ENCODE measurements at places on chromosomes 2 and 18.
A peak's percentile ranks its signal among the peaks of the same experiment; 100 is the strongest.

DNA sequence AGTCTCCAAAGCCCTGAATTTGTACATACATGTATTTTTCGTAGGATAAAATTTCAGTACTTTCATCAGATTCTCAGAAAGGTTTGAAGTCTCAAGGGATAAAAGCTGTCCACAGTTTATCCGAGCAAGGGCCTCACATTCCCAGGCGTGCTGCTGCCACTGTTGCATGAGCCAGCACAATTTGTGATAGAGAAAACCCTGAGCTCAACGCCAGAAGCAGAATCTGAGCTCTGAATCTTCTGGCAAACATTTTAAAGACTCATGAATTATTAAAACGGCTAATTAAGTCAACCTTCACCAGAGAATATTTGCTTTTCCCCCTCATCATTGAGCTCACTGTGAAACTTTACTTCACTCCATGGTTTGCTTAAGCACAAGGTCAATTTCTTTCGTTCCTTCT lies 38.5 kb upstream of the STPG4 start:
- DNase-seq, result no peak

GRCh38 chr2:155842103-155842502 lies 490.4 kb downstream of the NR4A2 start:
- no peak for DNase-seq

DNA sequence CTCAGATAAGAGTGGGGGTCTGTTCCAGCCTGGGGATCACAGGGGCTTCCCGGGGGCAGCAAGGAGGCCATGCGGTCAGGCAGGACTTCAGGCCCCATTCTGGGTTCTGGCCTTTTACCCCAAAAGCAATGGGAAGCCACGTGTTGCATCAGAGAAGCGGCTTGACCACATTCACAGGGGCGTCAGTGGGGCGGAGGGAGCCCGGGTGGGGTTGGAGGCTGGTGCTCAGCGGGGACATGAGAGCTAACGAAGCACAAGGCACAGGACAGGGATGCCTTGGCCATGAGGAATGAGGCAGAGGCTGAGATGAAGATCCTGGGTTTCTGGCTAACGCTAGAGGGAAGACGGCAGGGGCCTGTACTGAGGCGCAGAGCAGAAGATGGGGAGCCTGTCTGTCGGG lies 6.1 kb downstream of the HJURP start:
- DNase-seq, result no peak

- DNase-seq, result no peak
Measured at GRCh38 chr2:99845296-99845695, 297.1 kb downstream of the AFF3 start.

GRCh38 chr18:43115076-43115921 lies at the start of gene RIT2:
Gene RIT2, minus strand, starts transcription at chr18:43115685.
- no peak for DNase-seq

- DNase-seq, result no peak
Measured at GRCh38 chr2:177671662-177672061, 279.1 kb downstream of the AGPS start.

DNA sequence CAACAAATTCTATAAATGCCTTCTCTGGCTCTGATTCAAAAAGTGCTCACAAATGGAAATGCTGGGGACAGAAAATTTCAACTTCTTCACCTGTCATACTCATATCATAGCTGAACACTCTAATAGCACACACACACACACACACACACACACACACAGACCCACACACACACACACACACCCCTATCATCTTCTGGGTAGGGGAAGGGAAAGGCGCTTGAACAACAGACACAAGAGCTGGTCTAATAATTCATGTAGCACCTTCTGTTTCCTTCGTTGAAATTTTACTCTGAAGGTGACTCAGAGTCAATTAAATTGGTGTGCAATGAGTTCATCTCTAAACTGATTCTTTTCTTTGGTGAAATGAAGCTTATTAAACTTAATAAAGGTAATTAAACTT lies 32.9 kb downstream of the CD28 start:
- no peak for DNase-seq

DNA sequence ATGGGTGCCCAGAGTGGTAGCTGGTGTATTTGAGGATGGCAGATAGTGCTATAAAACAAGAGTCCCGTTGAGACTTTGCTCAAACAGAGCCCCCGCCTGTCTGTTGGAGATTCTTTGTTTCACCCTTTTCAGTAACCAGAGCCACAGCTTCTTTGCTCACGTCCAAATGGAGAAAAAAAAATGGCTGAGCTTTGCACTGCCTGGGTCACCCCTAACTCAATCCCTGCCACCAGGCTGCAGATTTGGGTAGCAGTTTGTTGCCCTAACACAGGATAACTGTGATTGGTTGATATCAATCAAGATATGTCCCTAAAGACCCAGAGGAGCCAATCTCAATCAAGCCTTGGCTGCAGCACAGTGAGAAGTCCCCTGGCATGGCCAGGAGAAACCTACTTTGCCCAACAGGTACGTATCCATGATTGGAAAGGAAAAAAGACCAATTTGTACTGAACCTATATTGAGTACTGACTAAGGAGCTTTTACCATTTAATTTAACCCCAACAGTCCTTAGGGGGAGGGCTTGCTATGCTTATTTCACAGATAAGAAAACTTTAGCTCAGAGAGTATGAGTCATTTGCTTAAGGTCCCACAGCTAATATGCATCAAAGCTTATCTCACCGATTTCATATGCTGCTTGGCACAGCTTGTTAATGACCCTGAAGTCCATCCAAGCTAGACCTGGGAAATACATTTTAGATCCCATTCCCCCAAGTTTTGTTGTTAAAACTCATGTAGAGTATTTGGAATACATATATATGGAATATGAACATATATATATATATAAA lies 72.0 kb upstream of the SH3BP4 start:
- no peak for DNase-seq

DNA sequence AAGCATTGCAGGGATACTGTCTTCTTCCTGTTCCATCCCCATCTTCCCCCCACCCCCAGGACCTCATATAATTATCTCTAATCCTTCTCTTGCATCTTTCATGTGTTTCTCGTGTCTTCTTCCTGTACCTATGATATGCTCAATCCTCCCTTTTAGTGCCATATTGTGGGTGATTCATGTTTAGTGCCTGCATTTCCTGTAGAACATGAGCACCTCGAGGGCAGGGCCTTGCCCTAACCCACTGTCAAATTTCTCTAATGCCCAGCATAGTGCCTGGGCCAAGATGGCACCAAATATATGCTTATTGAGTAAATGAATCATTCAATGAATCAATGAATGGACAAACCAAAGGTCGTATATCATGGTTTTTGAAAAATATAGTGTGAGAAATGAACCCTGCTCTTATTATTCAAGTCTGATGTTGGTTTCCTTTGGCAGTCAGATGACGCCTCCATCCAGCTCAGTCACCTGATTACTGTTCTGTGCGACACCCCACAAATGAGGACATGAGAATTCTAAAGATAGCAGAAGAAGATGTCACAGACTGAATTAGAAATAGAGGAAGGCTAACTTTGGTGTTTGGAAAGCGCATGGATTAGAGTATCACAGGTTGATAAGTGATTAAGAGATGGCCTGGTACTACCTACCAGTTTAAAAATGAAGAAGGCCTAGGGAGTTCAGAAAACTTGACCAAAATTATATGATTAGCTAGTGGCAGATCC lies 278.4 kb downstream of the PRKCE start:
- DNase-seq, result peak; percentile 29

GRCh38 chr18:46581648-46582047 lies 75.4 kb downstream of the LOXHD1 start:
- DNase-seq, result no peak

- no peak for DNase-seq
Measured at GRCh38 chr2:226601881-226602662, 197.5 kb downstream of the IRS1 start.

GRCh38 chr2:181178823-181179412 lies 198.5 kb downstream of the UBE2E3 start:
- no peak for DNase-seq

GRCh38 chr2:159026170-159026569 lies 57.7 kb downstream of the TANC1 start:
- DNase-seq, result no peak

DNA sequence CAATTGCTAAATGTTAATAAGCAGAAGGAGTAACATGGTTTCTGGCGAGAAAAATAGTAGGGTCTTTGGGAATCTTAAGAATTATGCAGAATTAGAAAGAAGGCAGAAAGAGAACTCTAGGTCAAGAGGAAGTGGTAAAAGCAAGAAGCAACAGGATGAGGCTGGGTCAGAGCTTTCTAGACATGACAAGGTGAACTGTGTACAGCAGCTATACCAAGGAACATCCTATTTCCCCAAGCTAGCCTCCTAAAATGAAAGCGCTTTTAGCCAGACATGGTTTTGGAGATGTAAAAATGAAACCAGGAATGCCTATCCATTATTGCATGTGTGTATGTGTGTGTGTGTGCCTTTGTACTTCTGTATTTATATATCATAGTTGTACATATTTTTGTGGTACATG lies 42.3 kb upstream of the STAT1 start:
- DNase-seq, result no peak

DNA sequence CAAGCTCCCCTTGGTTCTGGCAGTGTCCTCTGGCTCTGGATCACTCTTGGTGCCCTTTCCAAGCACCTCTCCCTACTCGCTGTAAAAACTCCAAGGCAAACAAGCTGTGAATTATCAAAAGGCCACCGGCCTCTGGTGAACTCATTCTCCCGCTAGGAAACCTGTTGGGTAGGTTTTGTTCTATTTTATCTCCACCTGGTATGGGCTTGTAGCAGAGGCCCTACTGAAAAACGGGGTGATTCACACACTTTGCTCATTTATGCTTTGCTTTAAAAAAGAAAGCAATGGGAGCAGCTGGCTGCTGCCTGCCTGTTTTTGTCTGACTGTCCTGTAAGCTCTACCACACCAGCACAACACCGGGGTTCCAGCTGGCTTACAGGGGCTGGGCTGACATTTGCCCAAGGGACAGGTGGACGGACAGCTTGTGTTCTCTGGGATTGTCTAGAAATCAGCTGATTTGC lies 56.8 kb downstream of the SH3BP4 start:
- DNase-seq, result no peak

- DNase-seq, result no peak
Measured at GRCh38 chr2:173075056-173075780, 428 bp upstream of the MAP3K20 start.

- DNase-seq, result no peak
Measured at GRCh38 chr2:38572167-38572566, 30.6 kb downstream of the HNRNPLL start.

- DNase-seq, result peak; percentile 42
Measured at GRCh38 chr2:27370816-27371620, 602 bp downstream of the SNX17 start.

DNA sequence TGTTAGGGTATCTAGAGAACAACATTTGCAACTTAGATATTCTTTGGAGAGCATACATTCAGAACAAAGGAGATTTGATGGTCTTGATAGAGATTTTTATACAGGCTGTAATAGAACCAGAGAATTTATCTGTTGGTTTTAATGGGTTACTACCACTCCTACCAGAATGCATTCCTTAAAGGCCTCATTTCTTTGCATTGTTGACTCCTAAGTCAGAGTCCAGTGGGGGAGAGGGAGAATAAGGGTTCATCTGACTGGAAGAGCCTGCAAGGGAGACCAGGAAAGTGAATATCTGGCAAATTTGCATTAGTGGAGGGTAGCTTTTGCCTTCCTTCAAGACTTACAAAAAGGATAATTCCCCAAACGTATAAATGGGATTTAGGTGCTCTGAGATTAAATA lies 29.7 kb downstream of the AGPS start:
- DNase-seq, result no peak

DNA sequence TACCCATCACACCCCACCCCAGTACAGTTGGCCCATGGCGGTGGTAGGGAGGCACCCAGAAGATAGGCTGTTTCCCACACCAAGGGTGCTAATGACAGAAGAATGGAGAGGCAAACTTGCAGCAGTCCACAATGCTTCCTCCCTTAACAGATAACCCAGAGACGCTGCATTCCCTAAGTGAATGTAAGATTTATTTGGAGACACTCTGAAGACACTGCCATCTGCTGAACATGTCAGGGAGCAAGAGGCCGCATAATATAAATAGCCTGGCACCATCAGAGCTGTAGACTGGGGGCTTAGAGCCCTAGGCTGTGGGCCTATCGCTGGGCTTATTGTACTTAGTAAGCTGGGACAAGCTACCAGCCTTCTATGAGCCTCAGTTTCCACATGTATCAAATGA lies 2.2 kb upstream of the IWS1 start:
- DNase-seq, result no peak

DNA sequence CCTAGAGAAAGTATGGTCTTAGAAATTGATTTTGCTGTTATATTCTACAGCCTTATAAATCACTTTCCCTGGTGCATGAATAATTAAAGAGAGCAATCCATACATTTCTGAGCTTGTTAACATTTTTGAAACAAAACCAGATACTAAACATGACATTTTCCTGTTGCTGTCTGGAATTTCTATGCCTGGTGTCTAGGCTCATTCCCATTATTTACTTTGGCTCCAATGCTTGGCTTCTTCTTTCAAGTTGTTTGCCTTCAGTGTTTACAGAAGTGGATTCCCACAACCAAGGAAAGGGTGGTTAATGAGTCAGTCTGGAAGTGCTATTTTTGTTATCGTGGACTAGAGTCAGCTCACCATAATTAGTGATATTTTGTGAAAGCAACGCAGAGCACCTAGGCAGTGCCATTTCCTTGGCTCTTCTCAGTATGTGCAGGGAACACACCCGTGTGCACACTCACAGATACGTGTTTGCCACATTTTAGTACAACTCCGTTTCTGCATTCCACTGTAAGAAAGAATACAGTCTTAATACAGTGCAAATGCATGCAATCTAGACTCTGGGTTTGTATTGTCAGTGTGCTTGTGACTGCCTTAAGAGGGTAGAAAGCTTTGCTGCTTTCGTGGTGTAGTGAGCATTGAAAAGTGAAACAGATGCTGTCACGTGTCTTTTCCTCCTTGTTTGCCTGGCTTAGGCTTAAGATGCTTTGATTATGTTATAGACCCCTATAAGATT lies 185.0 kb upstream of the RASGRP3 start:
- DNase-seq, result no peak

DNA sequence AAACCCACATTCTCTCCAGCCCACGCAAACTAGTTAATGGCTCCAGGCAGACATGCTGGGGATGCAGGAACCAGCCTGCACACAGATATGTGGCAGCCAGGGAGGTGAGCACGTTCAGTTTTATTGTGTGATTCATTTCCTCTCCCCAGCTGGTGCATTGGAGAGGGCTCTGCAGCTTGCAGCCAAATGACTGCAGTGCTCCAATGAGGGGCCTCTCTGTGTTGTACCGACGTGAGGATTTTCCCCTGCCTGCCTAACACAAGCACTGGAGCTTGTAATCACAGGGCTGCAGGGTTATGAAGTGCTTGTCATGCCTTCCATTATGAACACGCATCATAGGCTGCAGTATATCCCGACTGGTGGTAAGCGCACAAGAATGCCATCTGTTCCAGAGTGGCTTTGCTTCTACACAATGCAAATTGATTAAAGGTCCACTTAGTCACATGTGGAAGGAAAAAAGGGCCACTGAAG lies 92.3 kb upstream of the THUMPD2 start:
- no peak for DNase-seq

- no peak for DNase-seq
Measured at GRCh38 chr2:121519153-121519552, 11.5 kb upstream of the RNU4ATAC start.

GRCh38 chr18:3924455-3924854 lies 474.5 kb downstream of the TGIF1 start:
- no peak for DNase-seq
